Activated CD8-positive, alpha-beta memory T cell treated with anti-CD3 and anti-CD28 coated beads for 4 hours (primary cell): ENCODE measurements at places on chromosomes 5 and 9.
A peak's percentile ranks its signal among the peaks of the same experiment; 100 is the strongest.

GRCh38 chr9:82457298-82457697, 468.7 kb downstream of the SPATA31D1 start:
- DNase-seq: no peak

- DNase-seq: no peak
Observed at GRCh38 chr5:85479849-85480248, 1095.2 kb upstream of the EDIL3 start.

- no peak for DNase-seq
Observed at GRCh38 chr5:108459769-108460168, 77.9 kb upstream of the FBXL17 start.

DNA sequence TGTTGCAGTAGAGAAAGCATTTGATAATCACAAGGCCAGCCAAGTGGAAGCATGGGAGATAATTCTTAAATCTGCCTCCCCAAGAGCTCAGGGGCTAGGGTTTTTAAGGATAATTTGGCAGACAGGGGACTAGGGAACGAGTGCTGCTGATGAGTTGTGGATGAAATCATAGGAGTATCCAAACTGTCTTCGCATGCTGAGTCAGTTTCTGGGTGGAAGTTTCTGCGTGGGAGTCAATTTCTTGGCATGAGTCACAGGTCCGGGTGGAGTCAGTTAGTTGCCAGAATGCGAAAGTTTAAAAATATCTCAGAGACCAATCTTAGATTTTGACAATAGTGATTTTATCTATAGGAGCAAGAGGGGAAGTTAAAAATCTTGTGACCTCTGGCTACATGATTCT, 112.6 kb downstream of the TMC1 start:
- DNase-seq: no peak

GRCh38 chr5:177405805-177406204, 3.6 kb downstream of the F12 start:
- no peak for DNase-seq

GRCh38 chr9:113659740-113660139, 196.2 kb downstream of the RGS3 start:
- DNase-seq: no peak

DNA sequence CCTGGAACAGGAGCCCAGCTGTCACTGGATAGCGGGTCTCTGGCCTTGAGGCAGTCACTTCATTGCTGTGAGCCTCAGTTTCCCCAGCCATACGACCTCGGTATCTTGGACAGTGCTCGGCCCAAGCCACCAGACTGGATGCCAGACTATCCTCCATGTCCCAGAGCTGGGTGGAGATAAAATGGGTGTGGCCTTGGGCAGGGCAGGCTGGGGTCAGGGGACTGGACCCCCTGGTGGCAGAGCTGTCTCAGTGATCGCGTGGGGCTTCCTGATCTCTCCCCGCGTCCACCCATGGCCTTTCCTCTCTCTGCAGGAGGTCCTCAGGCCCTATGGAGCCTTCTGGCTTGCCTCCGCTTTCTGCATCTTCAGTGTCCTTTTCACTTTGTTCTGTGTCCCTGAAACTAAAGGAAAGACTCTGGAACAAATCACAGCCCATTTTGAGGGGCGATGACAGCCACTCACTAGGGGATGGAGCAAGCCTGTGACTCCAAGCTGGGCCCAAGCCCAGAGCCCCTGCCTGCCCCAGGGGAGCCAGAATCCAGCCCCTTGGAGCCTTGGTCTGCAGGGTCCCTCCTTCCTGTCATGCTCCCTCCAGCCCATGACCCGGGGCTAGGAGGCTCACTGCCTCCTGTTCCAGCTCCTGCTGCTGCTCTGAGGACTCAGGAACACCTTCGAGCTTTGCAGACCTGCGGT, 10.0 kb downstream of the SLC2A8 start:
- DNase-seq: no peak

DNA sequence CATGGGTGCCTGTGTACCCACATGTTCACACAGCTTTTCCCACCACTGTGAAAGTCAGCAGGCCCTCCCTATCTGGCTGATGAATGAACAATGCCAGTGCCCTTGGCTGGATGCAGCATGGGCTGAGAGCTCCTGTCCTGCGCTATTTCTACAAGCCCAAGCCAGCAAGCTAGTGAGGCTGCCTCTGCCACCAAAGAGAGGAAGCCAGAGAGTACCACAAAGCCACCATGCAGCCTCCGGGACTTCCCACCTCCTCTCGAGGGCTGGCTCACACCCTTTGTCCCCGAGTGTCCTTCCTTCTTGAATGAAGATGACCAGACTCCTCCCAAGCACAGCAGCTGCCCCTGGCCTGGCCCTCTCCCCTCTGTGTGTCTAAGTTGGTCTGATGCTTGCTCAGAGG, 76.5 kb downstream of the SH3PXD2B start:
- no peak for DNase-seq

DNA sequence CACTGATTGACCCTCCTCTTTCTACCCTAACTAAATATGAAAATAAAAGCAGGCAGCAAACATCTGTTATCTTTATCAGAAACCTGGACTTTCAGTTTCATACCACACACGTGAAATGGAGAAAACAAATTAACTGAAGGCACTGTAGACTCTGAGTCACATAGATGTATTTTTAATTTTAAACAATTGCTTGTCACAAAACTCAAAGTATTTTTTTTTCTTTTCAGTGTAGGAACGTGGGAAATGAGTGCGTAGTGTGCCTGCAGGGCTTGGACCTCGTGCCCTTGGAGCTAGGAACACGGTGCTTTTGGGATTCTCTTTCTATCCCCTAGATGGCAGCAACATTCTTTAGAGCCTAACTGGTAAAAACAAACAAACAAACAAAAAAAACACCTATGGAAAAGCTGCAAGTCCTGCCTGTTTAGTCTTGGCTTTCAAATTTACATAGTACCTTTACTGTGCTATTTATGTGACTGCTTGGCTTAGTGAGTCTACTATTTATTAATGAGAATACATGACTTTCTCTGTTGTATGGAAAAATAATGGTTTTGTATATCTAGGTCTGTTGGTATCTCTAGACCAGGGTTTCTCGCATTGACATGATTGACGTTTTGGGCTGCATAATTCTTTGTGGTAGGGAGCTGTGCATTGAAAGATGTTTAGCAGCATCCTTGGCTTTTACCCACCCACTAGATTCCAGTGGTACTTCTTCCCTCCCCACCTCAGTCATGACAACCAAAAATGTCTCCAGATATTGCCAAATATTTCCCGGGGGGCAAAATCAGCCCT, 16.8 kb upstream of the ACTBL2 start:
- no peak for DNase-seq

DNA sequence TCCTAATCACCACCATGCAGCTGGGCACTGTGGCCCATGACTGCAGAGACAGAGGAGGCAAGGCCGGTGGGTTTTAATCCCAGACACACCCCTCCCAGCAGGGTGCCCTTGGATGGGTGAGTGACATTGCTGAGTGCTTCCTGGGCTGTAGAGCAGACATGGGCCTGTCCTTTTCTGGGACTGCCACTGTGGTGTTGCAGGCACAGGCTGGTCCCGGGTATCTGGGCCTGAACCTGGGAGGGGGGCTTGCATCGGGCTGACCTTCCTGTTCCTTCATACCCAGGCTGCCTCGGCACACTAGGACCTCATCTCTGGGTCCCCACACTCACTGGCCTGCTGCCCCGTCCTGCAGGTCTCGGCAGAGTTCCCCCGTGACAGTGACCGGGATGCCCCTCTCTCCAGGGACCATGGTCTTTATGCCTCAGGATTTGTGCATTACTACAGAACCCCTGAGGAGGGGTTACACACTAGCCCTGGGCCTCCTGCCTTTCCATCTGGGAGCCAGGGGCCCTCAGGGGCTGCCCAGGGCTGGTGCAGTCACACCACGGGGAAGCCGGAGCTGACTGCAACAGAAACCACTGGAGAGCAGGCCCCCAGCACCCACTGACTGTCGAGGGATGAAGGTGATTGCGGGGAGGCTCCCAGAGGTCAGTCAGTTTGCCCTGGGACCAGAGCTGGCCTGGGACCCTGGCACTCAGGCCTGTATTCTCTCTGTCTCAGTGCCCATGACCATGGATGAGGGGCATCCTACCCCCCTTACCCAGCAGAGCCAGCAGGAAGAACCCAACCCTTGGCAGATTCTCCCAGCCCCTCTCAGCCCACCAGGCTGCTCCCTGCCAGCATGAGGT, 8.9 kb upstream of the SLC25A48 start:
- no peak for DNase-seq

DNA sequence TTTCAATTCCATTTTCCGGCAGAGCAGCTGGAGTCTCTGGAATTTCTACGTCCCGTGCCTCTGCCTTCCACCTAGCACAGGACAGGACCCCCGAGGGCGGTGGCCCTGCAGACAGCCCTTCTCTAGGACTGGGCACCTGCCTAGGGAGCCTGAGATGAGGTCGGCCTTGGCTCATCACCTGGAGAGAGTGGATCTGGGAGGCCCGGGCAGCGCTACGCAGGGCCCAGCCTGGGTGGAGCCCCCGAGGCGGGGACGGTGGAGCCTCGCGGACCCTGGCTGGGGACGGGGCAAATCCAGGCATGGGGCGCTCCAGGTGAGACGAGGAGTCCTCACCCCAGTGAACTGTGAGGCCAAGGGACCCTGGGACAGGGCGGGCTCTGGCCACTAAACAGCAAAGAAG, 114.5 kb downstream of the MTRR start:
- no peak for DNase-seq

DNA sequence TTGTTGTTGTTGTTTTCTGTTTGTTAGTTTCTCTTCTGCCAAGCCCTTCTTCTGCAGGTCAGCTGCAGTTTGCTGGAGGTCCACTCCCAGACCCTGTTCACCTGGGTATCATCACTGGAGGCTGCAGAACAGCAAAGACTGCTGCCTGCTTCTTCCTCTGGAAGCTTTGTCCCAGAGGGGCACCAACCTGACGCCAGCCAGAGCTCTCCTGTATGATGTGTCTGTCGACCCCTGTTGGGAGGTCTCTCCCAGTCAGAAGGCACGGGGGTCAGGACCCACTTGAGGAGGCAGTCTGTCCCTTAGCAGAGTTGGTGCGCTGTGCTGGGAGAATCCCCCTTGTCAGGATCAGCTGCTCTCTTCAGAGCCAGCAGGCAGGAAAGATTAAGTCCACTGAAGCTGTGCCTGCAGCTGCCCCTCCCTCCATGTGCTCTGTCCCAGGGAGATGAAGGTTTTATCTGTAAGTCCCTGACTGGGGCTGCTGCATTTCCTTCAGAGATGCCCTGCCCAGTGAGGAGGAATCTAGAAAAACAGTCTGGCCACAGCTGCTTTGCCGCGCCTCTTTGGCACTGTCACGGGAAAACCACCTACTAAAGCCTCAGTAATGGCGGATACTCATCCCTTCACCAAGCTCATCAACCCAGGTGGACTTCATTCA, 299.2 kb downstream of the EDIL3 start:
- no peak for DNase-seq

- DNase-seq: peak; percentile 13
Observed at GRCh38 chr5:69414885-69415583, at the start of gene MARVELD2. TSS of gene MARVELD2 (plus strand) at chr5:69415116. CDS start at chr5:69419386, 4,270 bp downstream.

DNA sequence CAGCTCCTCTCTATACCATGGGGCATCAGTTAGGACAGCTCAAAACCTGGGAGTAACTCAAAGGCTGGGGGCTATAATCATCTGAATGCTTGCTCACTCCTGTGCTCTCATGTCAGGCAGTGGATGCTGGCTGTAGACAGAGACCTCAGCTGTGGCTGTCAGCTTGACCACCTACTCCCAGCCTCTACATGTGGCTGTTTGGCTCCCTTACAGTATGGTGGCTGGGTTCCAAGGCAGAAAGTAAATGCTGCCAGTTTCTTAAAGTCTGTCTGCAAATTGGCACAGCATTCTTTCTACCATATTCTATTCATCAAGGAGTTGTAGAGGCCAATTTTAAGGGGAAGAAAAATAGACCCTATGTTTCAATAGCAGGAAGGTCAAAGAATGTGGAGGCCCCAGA, 66.9 kb downstream of the TMC1 start:
- DNase-seq: no peak

- DNase-seq: no peak
Observed at GRCh38 chr5:170307575-170308465, 10.2 kb upstream of the LCP2 start.

DNA sequence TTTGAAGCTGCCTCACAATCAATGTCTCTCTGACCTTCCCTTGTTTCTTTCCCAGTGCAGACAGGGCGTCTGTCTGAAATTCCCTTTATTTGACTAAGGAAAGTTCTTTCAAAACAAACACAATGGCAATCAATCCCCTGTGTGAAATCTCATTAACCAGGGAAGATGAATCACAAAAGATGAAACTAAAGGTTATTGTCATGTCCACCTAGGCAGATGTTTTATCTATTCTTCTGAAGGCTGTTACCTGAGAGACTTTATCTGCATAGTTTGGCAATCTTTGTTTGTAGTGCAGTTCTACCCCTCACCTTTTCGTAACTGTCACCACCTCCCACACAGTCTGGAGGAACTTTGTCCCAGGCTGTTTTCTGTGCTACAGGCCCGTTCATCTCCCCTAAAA, 217.5 kb upstream of the RIOK2 start:
- DNase-seq: no peak

DNA sequence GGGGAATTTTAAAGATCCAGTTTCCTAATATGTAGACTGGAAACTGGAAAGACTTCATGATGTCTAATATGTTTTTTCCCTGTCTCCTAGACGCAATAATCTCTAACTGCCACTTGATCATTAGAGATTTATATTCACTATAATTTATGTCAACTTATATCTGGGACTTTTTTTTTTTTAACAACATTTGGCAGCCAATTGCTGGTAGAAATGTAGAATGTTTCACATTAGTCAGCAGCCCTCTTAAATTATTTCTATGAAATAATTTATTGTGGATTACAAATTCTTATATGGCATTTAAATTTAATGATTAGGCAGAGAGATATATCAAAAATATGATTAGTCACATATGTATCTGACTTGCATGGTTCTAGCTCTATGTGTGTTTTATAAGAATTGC, 48.2 kb downstream of the TMEM174 start:
- no peak for DNase-seq

DNA sequence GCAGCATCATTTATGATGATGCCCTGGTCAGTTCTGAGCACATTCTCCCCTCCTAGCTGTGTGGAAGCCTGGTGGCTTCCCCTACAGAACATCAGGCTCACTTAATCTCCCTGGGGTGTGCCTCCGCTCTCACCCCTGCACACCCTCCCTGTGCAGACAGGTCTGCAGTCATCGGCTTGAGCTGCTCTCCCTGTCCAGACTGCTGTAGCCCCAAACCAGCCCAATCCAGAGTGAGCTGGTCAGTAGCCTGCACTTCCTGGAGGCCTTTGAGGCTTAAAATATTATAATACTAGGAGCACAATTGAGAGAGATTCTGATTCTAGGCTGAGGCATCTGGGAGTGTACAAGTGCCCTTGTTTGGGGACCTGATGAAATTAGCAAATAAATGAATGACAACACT, 60.2 kb downstream of the PPARGC1B start:
- DNase-seq: no peak
